ENCODE measurements at places on chromosomes 5 and 9.

DNA sequence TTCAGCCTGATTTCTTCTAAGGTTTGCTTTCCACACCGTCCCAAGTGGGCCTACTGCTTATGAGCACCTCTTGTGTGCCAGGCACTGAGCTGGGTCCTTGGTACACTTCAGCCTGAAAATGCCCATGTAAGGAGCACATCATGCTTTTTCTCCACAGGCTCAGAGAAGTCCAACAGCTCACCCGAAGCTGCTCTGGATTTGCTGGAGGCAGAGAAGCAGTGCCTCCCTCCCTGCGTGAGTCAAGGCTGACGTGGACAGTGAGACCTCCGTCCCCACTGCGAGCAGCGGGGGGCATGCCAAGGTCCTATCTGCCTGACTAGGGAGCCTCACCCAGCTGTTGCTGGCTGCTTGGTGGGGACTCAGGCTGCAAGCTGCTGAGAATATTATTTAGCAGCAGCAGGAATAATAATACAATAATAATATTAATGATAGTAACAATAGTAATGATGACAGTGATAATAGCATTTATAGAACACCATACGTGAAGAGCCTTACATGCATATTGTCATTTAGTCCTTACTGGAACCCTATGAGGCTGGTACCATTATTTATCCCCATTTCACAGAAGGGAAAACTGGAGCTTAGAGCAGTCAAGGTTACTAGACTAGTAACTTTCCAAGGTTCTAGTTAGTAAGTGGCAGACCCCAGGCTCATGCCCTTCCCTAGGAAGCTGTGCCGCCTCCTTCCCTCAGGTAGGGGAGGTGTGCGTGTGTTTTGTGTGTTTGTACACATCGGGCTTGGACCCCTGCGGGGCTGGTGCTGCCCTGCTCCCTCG, 194.8 kb downstream of the HSPA4 start:
- H3K27me3 ChIP-seq, result no peaks in the 10 kb centered on the region
- no peaks in the 10 kb centered on the region for H3K4me1 ChIP-seq
- H3K4me3 ChIP-seq, result no peak overlapping the region
- no peak overlapping the region for H3K27ac ChIP-seq
- no peak for DNase-seq

DNA sequence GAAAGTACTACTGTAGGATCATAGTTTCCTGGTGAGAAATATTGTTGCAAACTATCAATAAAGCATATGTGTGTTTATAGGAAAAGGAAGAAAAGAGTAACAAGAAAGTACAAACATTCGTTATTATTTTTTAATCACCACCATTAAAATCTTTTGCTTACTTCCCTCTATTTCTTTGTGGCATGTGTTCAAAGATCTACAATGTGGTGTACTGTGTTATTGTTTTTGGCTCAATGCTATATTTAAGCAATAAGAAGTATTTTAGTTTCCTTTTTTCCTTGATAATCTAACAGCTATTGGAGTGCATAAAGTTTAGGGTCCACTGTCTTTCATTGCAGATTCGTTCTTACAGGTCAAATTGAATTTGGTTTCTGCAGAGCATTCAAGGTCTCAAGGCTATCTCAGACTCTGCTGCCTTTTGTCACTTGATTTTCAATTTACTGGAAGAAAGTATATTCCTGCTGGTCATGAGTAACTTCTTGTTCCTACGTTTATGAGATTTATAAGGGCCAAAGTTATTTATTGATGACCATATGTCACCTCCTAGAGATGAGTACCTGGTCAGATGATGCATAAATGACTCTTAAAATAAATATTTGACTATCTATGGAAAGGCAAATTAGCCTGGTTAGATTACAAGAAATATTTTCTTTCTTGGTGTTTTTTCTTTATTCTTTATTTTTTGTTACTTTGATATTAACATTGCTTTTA, 323.0 kb downstream of the TMEM167A start:
- no peak overlapping the region for H3K27ac ChIP-seq
- no peak overlapping the region for H3K4me3 ChIP-seq
- DNase-seq, result no peak
- peaks cover 18% of the 10 kb centered on the region for H3K4me1 ChIP-seq

DNA sequence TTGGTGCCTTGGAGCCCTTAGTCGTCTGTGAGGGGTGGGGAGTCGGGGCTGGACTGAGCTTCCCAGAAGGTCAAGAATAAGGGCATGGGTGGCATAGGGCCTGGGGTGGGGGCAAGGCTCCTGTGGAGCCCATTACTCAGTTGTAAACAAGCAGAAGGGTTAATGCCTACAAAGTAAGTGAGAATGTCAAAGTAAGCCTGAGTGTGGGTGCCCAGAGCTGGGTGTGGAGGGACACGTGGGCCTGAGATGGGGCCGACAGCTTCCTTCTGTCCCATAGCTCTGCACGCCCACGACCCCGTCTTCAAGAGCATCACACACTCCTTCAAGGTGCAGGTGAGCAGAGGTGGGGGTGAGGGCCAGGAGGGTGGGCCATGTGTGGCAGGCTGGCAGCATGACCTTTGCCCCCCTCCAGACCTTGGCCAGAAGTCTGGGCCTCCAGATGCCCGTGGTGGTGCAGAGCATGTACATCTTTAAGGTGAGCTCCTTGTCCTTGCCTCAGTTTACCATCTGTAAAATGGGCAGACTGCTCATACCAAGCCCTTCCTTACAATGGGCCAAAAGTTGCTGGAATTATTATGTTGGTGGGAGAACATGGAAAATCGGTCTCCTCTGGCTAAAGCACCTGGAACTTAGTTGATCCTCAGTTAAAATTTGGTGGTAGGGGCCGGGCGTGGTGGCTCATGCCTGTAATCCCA, 11.1 kb downstream of the DOLK start:
- no peak overlapping the region for H3K27ac ChIP-seq
- peaks cover 7% of the 10 kb centered on the region for H3K36me3 ChIP-seq
- DNase-seq, result peak; percentile 59

DNA sequence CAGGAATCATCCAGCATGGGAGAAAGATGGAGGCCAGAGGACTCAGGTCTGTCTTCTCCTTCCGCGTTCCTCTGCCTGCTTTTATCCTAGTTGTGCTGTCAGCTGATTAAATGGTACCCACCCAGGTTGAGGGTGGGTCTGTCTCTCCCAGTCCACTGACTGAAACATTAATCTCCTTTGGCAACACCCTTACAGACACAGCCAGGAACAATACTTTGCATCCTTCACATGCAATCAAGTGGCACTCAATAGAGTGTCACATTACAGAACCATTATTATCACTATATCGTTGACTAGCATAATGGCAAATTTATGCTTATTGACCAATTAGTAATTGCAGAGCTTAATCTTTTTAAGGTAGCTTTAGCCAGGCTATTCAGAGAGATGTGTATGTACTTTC, 64.8 kb downstream of the UNC13B start:
- H3K27ac ChIP-seq, result no peak overlapping the region
- no peaks in the 10 kb centered on the region for H3K4me1 ChIP-seq
- no peak for DNase-seq
- H3K4me3 ChIP-seq, result no peak overlapping the region

GRCh38 chr5:172185096-172185461, 2.9 kb downstream of the STK10 start:
- H3K27ac ChIP-seq, result peak overlapping the region; percentile 8
- H3K36me3 ChIP-seq, result no peaks in the 10 kb centered on the region
- DNase-seq, result no peak
- H3K4me3 ChIP-seq, result no peak overlapping the region
- H3K4me1 ChIP-seq, result peaks cover 9% of the 10 kb centered on the region

DNA sequence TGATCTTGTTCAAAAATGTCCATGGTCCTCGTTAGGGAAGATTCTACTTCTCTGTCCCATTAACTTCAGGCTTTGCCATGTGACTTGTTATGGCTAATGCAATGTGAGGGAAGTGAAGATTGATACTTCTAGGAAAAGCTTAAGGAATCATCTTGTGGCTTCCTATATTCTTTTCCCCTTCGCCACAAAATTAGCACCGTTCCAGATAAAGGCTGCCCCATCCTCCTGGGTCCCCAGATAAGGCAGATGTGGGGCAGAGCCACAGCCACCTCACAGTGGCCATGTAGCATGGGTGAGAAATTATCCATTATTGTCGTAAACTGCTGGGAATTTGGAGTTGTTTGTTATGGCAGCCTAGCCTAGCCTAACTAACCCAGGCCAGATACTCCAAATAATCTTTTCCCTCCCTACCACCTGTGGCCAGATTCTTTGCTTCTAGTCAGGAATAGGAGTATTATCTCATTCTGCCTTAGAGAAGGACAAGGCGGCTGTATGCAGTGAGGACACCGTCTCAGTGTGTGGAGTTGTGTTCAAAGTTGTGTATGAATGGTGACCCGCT, 31.9 kb upstream of the BOD1 start:
- H3K36me3 ChIP-seq, result no peaks in the 10 kb centered on the region
- DNase-seq, result no peak
- H3K4me1 ChIP-seq, result no peaks in the 10 kb centered on the region
- H3K4me3 ChIP-seq, result no peak overlapping the region
- no peaks in the 10 kb centered on the region for H3K27me3 ChIP-seq
- no peak overlapping the region for H3K27ac ChIP-seq

GRCh38 chr5:113170707-113171106, 194.1 kb downstream of the DCP2 start:
- no peaks in the 10 kb centered on the region for H3K4me1 ChIP-seq
- H3K4me3 ChIP-seq, result no peak overlapping the region
- H3K27me3 ChIP-seq, result no peaks in the 10 kb centered on the region
- H3K27ac ChIP-seq, result no peak overlapping the region

GRCh38 chr5:103366918-103367549, 108.5 kb downstream of the MACIR start:
- no peaks in the 10 kb centered on the region for H3K36me3 ChIP-seq
- H3K4me3 ChIP-seq, result no peak overlapping the region

DNA sequence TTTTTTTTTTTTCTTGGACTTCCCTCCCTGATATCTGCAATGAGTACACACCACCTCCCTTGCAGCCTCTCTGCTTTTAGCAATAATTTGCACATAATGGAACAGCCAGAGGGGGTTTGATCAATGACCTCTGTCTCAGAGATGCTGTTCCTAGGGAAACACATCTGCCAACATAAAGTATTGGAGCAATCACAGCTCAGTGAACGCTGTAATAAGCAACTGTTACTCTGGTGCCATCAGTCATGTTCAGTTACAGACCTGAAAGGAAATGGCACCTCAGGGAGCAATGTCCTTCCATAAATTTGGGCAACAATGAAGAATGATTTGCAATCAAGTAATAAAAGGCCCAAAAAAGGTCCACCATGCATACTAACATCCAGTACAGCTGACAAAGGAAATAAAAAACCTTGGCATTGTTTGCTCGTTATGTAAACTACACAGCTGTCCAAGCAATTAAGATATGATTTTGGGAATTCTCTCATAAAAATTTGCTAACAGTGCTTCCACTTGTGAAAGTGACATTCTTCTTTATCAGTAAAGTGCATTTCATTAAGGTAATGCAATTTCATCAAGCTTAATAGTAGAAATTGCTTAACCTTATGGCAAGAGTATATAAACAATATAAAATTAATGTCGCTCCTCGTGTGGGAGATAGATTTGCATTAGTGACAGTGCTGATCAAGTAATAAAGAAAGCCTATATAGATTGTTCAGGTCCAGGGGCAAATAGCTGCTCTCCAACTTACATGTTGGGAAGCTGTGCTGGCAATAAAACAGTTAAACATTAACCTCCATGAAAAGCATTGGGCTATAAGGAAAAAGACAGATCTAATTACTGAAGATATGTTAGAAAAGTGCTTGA, 167.8 kb downstream of the RASEF start:
- H3K36me3 ChIP-seq, result no peaks in the 10 kb centered on the region
- no peaks in the 10 kb centered on the region for H3K4me1 ChIP-seq
- no peak overlapping the region for H3K27ac ChIP-seq

DNA sequence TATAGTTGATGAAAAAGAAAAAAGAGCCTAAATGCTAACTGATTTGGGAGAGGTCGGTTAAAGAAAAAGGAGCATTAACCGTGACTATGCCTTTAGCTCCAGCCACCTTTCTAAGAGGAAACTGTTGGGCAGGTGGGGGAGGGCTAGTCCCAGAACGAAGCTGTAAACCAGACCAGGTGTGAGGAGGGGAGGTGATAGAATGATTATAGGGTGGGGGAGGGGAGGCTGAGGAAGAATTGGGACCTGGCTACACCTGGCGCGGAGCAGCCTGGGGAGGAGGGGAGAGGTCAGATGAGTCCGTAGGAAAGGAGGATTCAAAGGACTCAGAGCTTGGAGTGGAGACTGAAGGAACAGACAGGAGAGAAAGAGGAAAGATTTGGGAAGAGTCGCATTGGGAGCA, 73.4 kb downstream of the PHAX start:
- H3K27ac ChIP-seq, result no peak overlapping the region
- no peak for DNase-seq
- no peak overlapping the region for H3K4me3 ChIP-seq
- no peaks in the 10 kb centered on the region for H3K36me3 ChIP-seq

- no peaks in the 10 kb centered on the region for H3K36me3 ChIP-seq
- peaks cover 37% of the 10 kb centered on the region for H3K4me1 ChIP-seq
- no peaks in the 10 kb centered on the region for H3K27me3 ChIP-seq
- no peak overlapping the region for H3K27ac ChIP-seq
- H3K4me3 ChIP-seq, result no peak overlapping the region
- no peak for DNase-seq
These were observed 106.1 kb downstream of the PCSK1 start for GRCh38 chr5:96326902-96327301.

- no peaks in the 10 kb centered on the region for H3K27me3 ChIP-seq
- DNase-seq, result no peak
- no peak overlapping the region for H3K27ac ChIP-seq
- H3K4me3 ChIP-seq, result no peak overlapping the region
These were observed 25.6 kb downstream of the ETF1 start for GRCh38 chr5:138517437-138517836.

DNA sequence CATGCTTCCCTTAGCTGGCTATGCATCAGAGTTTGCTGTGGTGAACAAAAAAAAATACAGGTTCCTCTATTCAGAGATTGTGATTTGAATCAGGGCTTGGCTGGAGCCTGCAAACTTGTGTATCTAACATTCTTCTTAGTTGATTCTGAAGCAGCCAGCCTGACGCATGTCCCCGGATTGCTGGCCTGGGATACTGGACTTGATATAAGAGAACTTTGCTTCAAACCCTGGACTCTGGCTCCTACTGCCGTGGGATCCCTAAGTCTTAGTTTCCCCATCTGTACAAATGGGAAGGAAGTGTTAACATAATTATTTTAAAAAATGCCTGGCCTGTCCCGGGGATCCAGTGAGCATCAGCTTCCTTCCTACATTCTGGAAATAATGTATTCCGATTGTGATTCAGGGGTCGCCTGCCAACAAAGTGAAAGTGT, 292.8 kb downstream of the ARHGEF28 start:
- DNase-seq, result no peak
- no peaks in the 10 kb centered on the region for H3K36me3 ChIP-seq
- H3K4me3 ChIP-seq, result no peak overlapping the region
- H3K4me1 ChIP-seq, result no peaks in the 10 kb centered on the region

GRCh38 chr5:135094339-135095051, 60.5 kb upstream of the PITX1 start:
- H3K4me1 ChIP-seq, result no peaks in the 10 kb centered on the region
- DNase-seq, result no peak
- H3K36me3 ChIP-seq, result no peaks in the 10 kb centered on the region
- no peak overlapping the region for H3K4me3 ChIP-seq

GRCh38 chr5:168282120-168282519, 9.3 kb upstream of the WWC1 start:
- H3K27ac ChIP-seq, result no peak overlapping the region
- no peaks in the 10 kb centered on the region for H3K4me1 ChIP-seq
- H3K36me3 ChIP-seq, result no peaks in the 10 kb centered on the region
- DNase-seq, result no peak
